ENCODE measurements at places on chromosomes 11 and 22.

DNA sequence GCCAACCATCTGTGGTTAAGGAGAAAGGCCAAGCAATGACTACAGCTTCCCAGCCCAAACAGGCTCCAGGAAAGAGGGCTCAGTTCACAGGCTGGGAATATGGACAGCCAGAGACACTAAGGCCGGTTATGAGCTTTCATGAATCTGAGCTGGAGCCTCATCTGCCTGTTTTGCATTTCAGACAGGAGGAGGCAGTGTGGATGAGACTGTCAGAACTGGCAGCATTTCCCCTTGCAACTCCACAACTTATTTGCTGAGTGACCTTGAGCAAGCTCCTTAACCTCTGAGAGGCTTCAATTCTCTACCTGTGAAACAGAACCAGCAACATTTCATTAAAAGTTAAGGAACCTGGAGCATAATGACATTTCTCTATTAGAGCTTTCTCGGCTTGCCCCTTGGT is 264.0 kb downstream of the ETS1 start:
- DNase-seq, result peak; percentile 77

GRCh38 chr22:35398591-35398973 is 1.4 kb upstream of the MCM5 start:
- no peak for DNase-seq

GRCh38 chr11:60767388-60767811 is 10.7 kb downstream of the MS4A15 start:
- DNase-seq, result no peak

DNA sequence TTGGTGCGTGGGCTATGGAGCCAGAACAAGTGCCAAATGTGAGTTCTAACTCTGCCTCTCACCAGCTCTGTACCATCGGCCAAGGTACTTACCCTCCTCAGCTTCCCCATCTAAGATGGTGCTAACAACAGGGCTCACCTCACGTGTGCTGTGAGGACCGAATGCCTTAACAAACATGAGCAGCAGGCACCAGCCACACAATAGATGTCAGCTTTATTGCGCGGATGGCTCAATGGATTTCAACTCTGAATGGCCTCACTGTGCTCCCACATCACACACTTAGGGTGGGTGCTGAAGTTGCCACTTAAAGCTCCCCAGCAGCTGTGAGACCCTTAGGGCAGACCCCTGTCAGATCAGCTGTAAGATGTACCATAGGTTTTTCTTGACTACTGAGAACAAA is 24.1 kb downstream of the RELT start:
- DNase-seq, result no peak

GRCh38 chr11:128522943-128523518 is 64.3 kb downstream of the ETS1 start:
- peak; percentile 64 for DNase-seq

DNA sequence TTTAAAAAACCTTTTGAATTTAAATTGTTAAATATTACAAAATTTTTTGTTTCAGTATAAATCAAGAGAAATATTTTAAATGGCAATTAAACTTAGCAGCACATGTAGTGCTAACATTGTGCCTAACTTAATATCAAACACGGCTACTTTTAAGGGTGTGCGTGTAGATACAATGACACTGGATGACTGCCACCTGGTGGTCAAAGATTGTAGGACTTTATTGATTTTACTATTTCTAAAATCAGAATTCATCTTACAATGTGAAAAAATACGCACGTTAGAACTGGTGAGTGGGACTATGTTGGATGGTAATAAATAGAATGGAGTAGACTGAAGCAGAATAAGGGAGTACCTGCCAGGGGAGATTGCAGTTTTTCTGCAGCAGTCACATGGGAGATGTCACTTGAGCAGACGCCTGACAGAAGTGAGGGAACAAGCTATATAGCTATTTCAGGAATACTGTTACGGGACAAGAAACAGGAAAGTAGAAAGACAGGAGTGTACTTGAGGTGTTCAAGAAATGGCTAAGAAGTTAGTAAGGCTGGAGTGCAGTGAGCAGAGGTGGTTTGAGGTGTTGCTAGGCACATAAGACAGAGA is 52.9 kb downstream of the UVRAG start:
- peak; percentile 54 for DNase-seq

DNA sequence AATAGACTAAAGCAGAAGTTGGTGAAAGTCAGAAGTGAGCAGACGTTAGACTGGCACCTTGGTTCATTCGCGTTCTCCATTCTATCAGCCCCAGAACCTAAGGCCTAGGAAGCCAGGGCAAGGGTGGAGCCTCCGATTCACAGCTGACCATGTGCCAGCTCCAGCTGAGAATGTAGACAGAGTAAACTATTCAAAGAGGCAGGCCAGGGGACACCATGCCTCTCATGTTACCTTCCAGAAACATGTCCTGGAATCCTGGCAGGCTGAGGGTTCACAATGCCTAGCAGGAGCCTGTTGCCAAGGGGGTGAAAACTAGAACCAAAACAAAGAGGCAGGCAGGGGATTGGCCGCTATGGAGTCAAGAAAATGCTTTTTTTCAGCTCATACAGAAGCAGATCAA is 224.4 kb upstream of the POU2AF2 start:
- no peak for DNase-seq

GRCh38 chr11:76604081-76604625 is 66.4 kb downstream of the LRRC32 start:
- no peak for DNase-seq

DNA sequence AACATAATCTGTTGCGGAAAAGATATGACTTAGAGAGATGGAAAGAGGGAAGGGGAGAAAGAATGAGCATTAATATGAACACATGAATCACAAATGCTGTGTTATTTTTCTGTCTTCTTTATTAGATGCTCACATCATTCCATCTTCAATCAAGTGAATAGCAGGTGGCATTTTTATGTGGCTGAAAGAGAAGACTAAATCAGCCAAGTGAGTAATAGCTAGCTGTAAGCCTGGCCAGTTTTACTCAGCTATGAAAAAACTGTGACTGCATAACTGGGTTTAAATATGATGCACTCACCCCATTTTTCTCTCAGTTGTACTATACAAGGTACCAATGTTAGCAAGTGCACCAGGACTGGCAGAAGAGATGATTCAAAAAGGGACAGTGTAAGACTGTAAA is 571.1 kb downstream of the JRKL start:
- DNase-seq, result no peak

- DNase-seq, result no peak
Measured at GRCh38 chr11:6631361-6631890, 12.2 kb upstream of the TPP1 start.

- peak; percentile 43 for DNase-seq
Measured at GRCh38 chr11:65431451-65432099, 9.0 kb downstream of the NEAT1 start.

GRCh38 chr11:67265633-67266448 is 432 bp upstream of the GRK2 start:
- peak; percentile 79 for DNase-seq

GRCh38 chr11:22516111-22516510 is 109.5 kb downstream of the FANCF start:
- no peak for DNase-seq

DNA sequence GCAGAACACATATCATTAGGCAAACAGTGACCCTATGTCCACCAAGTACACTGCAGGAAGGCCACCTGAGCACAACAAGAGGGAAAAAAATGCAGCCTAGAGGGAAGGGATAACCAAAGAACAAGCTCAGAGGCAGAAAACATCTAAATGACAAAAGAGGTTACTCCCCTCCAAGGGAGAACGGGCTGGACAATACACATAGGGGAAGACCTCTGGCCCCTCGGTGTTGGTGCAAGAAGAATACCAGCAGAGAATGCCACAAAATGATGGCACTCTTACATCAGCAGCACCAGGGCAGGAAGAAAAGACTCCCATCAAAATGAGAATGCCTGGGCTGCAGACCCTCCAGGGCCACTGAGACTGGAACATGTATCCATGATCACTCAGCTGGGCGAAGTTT is 66.6 kb upstream of the OPCML start:
- no peak for DNase-seq

DNA sequence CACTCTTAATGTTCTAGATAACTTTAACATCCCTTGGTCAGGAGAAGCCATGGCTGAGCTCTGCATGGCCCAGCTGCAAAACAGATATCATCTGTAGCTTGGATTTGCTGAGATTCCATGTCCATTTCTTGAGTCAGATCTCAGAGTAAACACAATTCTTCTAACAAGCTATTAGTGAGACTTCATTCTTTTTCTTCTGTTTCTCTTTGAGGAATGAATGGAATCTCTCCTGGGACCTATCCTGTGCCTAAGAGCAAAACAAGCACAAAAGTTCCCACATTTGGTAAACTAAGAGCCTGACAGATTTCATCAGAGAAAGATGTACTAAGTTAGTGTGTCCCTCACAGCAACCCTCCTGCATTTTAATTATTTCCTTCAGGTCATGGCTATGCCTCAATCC is 142.8 kb downstream of the MAML2 start:
- DNase-seq, result no peak

GRCh38 chr22:34687116-34687515 is 378.8 kb upstream of the ISX start:
- DNase-seq, result no peak

GRCh38 chr22:27207907-27208306 is 550.5 kb downstream of the MIAT start:
- DNase-seq, result no peak

- DNase-seq, result no peak
Measured at GRCh38 chr11:96196181-96196662, 146.8 kb downstream of the MAML2 start.

DNA sequence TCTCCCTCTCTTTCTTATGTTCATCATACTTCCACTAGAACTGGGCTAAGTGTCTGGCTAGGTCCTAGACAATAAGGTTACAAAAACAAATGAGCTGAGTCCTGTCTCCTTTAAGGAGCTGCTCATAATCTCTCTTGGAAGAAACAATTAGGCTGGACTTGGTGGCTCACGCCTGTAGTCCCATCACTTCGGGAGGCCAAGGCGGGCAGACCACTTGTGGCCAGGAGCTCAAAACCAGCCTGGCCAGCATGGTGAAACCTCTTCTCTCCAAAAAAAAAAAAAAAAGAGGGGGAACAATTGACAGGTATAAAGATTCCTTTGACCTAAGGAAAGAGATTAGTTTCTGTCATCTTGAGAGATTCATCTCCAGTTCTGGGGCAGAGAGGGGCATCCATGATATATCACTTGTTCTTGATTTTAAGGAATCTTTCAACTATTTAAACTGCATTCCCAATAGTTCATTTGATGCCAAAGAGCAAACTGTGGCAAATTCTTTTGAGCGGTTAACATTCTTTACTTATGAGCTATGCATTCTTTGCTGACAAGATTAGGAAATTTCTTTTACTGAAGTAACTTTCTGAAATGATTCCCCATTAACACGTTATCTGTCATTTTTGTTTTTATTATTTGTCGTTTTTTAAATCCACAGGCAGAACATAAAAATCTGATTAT is 125.5 kb downstream of the C11orf87 start:
- no peak for DNase-seq

DNA sequence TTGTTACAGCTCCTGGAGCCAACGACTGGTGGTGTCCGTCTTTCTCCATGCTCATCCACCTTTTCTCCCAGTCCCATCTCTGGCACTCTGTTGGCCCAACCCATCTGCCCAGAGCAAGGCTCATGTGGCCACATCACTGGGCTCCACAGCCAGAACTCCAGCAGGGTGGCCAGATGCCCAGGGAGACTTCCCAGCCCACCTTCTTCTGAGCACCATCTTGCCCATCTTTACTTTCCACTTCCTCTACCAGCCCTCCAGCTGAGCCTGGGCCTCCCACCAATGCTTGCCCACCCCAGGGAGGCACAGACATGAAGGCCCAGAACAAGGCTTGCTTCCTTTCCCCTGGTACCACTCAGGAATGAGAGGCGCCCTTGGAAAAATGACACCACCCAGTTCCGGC is 116.8 kb downstream of the BUD13 start:
- DNase-seq, result no peak

GRCh38 chr11:35850191-35850590 is 93.7 kb upstream of the LDLRAD3 start:
- DNase-seq, result no peak

- no peak for DNase-seq
Measured at GRCh38 chr11:102824556-102824955, 18.9 kb downstream of the MMP3 start.

DNA sequence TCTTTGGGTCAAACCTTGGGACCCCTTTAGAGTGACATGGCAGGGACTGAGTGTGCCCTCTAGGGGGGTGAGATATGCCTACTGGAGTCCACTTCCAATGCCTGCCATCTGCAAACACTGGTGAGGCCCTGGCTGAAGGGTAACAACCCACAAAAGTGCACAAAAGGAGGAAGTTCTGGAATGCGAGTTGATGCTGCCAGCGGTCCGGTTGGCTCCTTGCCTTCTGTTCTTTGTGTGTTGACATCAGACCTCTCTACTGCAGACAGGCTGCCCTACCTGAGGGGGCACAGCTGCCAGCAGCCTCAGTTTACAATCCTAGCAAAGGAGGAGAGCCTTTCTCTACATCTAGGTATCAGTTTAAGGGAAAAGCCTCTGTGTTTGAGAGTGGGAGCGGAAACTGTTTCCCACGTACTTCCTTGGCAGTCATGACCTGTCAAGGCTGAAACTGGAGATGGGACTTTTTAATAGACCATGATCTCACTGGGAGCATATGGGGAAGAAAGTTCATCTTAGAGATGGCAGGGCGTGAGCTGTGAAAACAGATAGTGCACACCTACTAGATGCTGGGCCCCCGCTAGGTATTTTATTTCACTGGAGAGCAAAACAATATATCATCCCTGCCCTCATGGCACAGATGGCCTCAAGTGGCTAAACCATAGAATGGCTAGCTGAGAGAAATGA is 27.2 kb downstream of the BMAL1 start:
- DNase-seq, result no peak

Data from activated CD4-positive, alpha-beta T cell treated with anti-CD3 and anti-CD28 coated beads, Interleukin-2, Interleukin-4, amounts not matched to agents 100 ng/mL and 50 ng/mL, durations not matched to agents 16 hours and 8 hours (primary cell).